ENCODE measurements at places on chromosomes 1 and 21.

DNA sequence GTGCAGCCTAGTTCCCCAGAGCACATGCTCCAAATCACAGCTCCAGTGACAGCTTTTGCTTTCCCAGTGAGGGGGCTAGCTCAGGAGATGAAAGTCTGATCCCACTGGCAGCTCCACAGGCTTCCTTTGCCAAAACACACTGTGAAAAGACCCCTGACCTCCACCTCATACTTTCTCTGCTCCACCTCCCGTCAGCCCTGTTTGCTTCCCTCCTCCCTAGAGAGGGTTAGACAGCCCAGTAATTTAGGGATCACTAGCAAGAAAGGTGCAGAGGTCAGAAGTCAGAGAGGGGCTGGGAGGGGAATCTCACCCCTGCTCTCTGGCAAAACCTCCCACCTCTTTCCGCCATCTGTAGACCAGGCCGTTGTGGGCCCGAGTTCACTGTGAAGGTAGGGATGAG lies 62.8 kb downstream of the PLXNA2 start:
- DNase-seq = no peak

GRCh38 chr21:39601187-39601928 lies 11.4 kb upstream of the B3GALT5 start:
- DNase-seq = no peak

DNA sequence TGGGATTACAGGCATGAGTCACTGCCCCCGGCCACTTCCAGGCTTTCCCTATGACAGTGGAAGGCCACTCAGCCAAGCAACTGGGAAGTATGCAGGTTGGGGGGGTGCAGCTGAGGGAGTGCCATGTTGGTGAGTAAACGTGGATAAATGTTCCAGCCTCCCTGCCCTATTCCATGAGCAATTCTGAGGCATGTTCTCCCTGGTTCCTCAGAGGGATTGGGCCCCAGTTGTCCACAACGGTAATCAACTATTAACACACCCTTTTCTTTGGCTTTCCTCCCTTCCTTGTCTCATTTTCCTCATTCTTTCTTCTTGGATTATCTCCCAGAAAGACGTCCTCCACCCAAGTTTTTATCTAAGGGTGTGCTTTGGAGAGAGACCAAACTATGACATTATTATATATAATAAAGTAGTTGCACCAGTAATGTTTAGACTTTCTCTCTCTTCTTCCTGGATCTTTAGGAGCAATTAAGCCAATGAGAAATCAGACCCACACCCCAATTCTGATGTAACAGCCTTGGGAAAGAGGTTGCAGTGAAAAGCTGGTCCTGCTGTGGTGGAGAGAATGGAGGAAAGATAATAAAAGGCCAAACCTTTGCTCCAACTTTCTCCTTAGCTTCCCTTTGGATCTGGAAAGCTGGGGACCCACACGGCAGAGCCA lies 6.8 kb upstream of the SLAMF9 start:
- no peak for DNase-seq

GRCh38 chr1:76035053-76035452 lies 39.5 kb upstream of the ST6GALNAC3 start:
- no peak for DNase-seq

DNA sequence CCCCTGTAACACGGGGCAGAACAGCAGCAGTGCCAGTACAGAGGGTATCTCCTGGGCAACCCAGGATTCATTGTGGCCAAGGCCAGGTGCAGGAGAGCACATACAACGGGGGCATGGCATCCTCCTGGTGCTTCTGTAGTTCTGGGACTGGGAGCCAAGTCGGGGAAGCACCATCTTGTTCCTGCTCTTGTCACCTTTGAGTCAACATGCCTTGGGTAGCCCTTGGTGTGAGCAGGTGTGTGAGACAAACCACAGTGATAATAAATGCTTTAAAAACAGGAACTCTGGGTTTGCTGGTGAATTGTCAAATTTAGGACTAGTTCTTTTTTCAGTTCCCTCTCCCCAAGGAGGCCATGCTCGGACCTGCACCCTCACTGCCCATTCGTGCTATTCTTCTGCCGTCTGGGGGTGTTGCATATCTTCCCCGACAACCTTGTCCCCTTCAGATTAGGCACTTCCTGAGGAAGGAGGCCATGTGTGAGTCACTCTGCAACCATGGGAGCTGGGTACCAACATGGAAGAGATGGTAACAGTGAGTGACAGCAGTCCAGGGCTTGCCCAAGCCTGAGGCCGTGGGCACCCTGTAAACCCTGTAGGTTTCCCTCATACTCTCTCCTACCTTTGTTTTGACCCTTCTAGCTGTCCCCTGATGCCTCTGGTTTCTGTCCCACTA lies 150.2 kb downstream of the GRIK3 start:
- no peak for DNase-seq

DNA sequence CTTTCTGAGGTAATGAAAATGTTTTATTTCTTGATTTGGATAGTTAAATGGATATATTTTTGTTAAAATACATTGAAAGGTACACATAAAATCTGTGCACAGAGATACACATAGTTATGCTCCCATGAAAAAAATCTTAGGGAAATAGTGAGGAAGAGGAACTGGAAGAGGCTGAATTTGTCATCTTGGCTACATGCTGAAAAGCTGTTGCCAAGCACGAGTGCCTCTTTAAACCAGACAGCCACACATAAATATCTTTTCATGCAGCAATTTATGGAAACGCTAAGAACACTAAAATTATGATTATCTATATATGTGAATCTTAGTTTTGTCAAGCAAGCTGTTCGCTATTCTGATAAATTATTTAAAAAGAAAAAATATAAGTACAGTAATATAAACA lies 12.8 kb upstream of the ADAR start:
- DNase-seq = no peak

GRCh38 chr1:111422546-111423391 lies 4.8 kb downstream of the OVGP1 start:
- no peak for DNase-seq

GRCh38 chr1:65109487-65109886 lies 38.5 kb upstream of the AK4 start:
- DNase-seq = no peak

DNA sequence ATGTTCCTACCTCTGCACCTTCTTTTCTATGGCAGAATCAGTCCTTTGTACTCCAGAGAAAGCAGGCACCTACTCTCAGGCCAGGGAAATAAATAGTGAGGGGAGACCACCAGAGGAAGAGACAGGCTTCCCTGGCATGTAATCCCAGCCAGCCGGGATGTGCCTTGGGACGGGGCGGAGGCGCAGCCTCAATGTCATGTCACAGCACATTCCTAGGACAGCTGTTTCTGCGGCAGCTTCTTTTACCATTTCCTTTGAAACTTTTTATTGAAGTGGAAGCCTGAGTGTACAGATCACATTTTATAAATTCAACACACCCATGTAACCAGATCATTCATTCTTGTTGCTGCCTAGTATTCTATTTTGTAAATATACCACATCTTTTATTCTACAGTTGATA lies 67.9 kb upstream of the ZNF326 start:
- DNase-seq = no peak
